ENCODE measurements at places on chromosomes 12 and 14.

DNA sequence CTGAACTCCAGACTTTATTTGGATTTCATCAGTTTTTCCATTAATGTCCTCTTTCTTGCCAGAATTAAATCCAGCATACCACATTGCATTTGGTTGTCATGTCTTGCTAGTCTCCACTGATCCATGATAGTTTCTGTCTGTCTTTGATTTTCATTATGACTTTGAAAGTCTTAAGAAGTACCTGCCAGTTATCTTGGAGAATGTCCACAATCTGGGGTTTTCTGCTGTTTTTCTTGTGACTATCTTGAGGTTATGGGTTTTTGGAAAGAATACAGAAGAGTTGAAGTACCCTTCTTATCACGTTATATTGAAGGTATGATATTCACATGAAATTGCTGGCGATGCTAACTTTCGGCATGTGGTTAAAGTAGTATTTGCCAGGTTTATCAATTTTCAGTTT lies 282.3 kb upstream of the PRICKLE1 start:
- no peak for DNase-seq

DNA sequence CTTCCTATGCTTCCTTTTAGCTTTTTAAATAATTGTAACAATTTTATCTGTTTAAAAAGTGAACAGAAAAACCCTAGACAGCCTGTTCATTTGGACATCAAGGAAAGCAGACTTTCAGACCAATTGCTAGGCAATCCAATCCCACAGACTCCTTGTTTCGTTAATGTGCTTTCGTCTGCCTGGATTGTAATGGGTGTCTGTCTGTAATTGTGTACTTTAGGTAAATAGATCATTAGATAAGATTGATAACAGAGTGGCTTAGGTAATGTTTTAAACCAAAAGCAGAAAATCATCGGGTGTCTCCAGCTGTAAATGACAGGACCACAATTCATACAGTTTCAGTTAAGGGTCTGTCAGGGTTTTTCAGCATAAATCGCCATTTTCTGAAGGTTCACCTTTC lies 19.6 kb downstream of the CCDC60 start:
- no peak for DNase-seq

DNA sequence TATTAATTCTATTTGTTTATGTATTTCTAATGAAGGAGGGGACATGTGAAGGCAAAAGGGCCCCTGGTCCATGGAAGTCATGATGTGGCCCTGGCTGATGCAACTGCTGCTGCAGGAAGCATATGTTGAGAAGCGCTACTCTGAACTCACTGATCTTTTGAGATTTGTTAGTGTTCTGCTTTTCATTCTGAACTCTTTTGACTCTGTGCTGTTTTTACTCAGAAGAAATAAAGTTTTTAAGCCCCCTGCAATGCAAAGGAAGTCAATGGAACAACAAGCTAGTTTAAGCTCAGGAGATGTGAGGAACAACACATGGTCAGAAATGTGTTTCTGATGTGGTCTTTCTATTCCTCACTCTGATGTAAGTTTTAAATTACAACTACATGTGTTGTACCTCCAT lies 88.9 kb upstream of the BTG1 start:
- DNase-seq, result no peak

GRCh38 chr12:119744900-119745606 lies 77.1 kb downstream of the PRKAB1 start:
- no peak for DNase-seq

DNA sequence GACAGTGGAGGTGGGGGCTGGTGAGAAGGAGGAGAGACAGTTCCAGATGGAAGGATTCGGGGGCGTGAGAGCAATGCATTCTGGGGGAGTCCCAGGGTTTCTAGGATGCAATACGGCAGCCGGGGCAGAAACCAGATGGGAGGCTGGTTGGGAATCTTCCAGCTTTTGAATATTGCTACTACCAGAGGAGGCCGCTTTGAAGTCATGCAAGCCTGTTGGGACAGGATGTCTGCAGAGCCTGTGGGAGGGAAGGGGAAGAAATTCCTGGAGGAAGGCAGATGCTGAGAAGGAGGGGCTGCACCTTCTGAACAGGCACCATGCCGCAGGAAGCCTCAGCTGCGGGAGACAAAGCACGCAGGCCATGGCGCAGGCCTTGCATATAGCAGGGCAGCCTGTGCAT lies 105.4 kb downstream of the APAF1 start:
- DNase-seq, result no peak

- no peak for DNase-seq
These were observed 422.4 kb upstream of the OR4E1 start for GRCh38 chr14:22095860-22096513.

DNA sequence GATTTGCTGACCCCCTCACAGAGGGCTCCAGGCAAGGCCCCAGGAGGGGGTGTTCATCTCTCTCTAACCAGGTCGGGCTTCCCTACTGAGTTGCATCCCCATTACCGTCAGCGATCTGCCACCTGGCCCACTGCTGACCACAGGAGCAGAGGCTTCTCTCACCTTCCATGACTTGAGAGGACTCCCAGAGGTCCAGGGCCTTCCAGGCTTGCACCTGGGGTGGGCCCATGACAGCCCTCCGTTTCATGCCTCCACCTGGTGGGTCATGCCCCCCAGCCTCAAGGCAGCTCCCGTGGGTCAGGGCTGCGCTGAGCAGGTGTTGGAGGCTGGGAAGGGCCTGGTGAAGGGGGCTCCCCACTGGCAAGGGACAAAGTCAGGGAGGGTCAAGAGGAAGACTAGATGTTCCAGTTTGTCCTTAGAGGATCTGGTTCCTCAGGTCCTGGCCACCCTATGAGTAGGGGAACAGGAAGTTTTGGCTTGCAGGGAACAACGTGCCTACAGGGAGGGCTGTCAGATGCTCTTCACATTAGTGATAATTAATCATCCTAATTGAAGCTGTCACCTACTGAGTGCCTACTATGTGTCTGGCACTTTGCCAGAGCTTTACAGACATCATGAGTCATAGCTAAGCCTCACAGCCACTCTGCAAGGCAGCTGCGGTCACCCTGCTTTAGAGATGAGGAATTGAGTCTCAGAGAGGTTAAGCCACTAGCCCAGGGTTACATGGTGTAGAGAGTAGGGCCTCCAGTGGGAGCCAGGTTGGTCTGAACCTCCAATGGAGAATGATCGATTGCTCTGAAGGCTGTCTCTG lies 13.8 kb downstream of the NFKBIA start:
- no peak for DNase-seq

DNA sequence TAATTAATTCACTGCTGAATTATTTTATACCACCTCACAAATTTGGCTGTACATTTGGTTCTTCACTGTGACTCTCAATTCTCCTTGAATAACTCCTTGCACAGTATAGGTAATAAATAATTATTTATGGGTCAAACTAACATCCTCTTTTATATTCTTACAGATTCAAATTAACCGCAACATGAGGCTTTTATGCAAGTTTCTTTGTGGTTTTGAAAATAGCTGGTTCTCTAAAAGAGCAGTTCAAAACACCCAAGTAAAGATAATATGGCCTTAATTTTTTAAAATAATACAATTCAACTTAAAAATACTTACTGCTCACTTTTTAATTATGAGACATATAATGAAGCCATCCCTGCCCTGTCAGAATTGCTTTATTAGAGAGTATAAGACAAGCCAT lies 12.9 kb upstream of the TRIM9 start:
- no peak for DNase-seq

DNA sequence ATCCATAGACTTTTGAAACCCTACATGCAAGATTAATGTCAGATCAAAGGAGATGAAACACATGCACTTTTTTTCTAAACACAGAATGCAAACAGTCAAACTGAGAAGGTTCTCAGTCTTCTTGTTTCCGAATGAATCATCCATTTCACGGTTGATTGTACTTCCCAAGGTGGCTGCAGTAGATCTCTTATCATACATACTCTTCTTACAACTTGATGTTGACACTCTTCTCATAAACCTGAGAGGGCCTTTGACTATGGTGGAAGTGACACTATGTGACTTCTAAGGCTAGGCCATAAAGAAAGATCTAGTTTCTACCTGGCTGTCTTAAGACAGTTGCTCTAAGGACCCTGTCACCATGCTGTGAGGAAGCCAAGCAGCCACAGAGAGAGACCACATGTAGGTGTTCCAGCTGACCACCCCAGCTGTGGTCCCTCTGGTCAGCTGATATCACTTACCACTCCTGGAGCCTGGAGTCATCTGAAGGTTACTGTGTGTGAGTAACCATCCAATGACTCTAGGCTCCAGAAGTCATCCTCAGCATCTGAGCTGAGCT lies 67.2 kb upstream of the HMGA2 start:
- no peak for DNase-seq

DNA sequence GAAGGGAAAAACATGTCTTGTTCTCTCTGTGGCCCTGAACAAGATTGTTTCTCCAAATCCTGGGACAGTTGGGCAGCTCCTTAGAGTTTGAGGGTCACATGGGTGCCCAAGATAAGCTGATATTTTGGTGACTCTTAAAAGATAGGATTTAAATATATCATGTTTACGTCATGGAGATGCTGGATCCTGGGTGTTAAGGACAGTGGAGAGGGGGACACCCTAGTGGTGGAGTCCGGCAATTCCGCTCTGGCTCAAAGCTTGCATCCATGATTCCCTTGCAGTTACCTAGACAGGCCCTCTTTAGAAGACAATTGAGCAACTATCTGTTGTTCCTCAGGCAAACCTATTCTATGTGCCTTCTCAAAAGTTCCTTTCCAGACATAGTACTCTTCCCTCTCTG lies 101.8 kb downstream of the CMKLR1 start:
- DNase-seq, result no peak

GRCh38 chr14:58291646-58292045 lies 6.7 kb upstream of the ARID4A start:
- no peak for DNase-seq

GRCh38 chr12:77406219-77406905 lies 341.0 kb upstream of the E2F7 start:
- DNase-seq, result no peak

- no peak for DNase-seq
These were observed 13.3 kb upstream of the BTG1 start for GRCh38 chr12:92158796-92159439.

- DNase-seq, result no peak
These were observed 10.7 kb upstream of the GPX2 start for GRCh38 chr14:64953310-64953654.

DNA sequence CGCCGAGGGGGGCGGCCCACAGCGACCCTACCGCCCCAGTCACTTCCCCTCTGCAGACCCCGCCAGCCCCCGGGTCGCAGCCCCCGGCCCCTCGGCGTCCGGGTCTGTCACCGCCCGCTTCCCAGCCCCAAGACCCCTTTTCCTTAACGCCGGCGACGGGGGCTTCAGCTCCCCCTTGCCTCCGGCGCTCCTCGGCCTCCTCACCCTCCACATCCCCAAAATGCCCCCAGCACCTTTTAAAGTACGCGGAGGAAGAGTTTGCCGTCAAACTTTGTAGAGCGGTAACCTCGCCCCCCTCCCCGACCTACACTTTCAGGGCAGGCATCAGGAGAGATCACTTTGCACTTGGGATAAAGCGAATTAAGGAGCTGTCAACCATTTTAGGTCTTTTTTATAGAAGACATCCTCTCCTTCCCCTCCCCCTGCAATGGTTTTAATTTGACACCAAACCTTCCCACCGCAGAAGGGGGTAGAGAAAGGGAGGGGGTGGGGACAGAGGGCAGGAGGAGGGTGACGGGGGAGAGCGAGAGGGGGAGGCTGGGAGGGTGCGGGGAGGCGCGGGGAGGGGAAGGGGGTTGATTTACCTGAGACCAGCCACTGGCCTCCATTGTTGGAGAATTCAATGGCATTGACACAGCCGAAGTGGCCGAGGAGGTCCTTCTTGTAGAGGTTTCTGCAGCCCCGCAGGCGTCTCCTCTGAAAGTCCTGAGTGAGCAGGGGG lies 578 bp downstream of the DCAF5 start:
- DNase-seq, result no peak

DNA sequence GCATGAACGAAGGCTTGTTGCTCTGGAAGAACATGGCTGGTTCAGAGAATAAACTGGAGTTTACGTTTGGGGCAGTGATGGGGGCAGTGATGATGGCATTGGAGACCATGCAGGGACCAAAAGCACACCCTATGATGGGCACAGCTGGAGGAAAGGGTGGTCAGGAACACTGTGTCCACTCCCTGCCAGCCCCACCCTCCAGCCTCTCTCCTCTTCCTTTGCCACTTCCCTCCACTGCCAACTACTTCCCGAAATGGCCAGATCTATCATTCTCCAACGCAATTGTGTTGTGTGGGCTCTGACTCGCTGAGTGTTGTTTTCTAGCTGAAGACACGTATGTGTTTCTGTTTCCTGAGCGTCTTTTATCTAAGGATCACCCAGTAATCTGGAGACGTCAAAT lies 39.3 kb upstream of the GSG1 start:
- no peak for DNase-seq

DNA sequence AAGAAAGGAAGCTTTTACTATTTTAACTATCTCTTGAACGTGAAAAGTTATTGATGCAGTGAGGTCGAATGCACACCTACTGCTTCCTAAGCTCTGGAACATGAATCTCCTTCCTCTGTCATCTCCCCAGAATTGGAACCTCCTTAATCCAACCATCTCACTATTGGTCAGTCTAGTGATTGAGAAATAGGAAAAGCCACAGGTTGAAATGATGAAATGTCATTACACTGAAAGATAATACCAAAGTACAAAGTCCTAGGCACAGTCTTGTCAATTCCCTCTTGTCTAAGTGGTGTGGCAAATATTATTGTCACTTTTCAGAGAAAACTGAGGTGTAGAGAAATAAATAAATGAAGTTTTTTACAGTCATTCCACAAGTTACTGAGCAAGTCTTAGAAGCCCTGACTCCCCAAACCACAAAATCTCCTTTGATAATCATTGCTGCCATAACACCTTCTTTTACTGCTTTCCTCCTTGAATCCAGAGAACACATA lies 19.5 kb upstream of the HIGD1C start:
- no peak for DNase-seq

DNA sequence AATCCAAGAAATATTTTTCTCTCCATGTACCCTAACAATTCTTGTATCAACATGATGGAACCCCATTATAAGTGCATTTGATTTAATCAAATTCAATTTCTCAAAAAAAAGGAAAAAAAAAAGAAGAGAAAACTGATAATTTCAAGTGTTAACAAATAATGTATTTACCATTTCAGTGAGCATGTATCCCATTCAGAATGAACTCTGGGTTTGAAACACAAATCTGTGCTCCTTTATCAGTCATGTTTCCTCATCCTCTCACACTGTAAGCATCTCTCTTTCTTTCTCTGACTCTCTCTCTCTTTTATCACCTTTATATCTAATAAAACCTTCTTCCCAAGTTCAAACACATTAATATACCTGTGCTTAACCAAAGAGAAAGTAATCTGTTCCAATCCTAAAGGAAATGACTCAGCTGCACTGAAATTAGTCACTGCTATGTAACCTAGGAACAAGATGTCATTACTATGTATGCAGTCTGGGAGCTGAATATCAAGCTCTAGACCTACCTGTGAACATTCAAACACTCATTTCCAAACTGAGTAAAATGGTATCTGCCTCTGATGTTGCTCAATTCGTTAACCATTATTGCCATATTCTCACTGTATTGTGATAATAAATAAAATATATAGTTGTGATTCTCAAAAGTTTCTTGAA lies 135.0 kb upstream of the LRIG3 start:
- no peak for DNase-seq

- no peak for DNase-seq
These were observed 110.6 kb downstream of the ANO6 start for GRCh38 chr12:45326358-45326975.

DNA sequence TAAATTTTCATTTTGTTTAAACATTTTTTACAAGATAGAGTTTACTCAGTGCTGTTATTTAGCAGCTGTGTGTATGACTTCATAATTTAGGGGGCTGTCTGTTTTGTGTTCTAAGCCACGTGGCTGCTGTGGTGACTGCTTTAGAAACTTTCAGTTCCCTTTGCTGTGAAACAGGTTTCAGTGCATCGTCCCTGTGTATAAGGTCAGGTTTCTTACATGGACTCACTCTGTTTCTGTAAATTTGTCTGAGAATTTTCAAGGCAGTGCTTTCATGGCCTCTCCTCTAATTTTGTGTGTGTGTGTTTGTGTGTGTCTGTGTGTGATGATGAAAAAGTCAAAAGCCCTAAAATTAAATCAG lies 32.4 kb downstream of the BICD1 start:
- DNase-seq, result no peak
